ENCODE measurements at places on chromosomes 6 and 20.

GRCh38 chr6:27650620-27651370 lies 177.9 kb upstream of the ZNF184 start:
- no peak for DNase-seq

DNA sequence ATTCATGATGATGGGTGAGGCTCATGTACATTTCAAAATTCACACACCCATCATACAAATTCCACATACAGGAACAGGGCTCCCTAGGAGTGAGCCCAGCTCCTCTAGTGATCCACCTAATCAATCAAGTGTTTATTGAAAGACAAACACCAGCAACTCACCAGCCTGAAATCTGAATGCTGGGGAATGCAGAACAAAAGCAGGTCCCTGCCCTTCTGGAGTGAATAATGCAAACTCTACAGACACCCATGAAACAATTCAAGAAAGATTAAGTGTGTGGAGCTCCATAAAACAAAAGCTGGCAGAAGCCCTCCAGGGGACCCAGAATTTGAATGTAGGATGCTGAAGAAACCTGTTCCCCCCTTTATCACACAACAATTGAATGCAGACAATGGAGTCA lies 396.7 kb upstream of the JARID2 start:
- no peak for DNase-seq

GRCh38 chr20:2918096-2919049 lies 45.1 kb downstream of the PTPRA start:
- no peak for DNase-seq

DNA sequence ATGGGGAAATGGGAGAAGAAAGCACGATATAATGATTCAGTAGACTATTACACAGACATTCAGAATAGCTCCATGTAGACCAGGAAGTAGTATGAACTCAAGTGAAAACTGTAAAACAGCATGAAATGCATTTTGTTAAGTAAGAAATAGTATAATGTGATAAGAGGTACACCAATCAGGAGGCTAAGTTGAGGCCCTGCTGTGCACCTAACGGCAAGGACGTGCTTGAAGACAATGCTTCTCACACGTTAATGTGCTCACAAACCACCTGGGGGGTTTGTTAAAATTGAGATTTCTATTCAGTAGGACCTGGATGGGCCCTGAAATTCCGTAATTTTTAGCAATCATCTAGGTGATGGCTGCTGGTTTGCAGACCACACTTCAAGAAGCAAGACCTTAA lies 178.9 kb upstream of the SULF2 start:
- DNase-seq, result no peak

DNA sequence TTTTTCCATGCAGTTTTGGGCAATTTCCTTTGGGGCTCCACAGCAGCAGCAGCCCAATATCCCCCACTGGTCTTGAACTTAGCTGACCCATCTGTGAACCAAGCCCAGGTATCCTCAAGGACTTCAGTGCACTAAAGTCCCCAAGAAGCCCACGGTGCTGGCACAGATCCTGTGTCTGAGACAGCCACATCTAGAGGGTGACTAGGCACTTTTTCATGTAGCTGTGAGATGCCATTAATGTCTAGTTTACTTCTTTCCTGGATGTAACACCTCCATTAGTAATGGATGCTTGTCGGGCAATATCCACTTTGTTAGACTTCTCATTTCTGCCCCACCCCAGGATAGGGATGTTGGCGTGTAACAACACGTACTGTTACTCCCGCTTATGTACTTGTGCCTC lies 176.2 kb upstream of the PROKR2 start:
- no peak for DNase-seq

DNA sequence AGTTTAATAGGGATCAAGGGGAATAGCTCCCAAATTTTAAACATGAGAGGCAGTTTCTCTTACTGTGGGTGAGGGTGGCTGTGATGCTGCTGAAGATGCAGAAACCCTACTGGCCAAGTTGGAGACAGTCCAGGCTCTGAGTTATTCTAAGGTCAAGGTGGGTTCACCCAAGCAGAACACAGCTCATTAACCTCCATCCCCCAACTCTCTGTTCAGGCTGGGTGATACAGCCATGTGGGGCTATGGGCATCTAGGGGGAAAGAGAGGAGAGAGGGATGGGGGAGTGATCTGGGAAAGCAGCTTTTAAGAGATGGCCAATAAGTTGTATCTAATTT lies 18.9 kb upstream of the TRAM2 start:
- DNase-seq, result no peak

GRCh38 chr20:37729909-37730308 lies 36.1 kb downstream of the CTNNBL1 start:
- DNase-seq, result no peak
